Lower lobe of right lung (tissue), 2 donors: ENCODE measurements at places on chromosomes 2 and 18. TPM values are rescaled to one million over a fixed set of nuclear protein-coding genes. Genes with fewer than 3 reads are reported as not detected.

- no peak for DNase-seq
Observed at GRCh38 chr18:12246849-12247808, 7.0 kb upstream of the CIDEA start.

DNA sequence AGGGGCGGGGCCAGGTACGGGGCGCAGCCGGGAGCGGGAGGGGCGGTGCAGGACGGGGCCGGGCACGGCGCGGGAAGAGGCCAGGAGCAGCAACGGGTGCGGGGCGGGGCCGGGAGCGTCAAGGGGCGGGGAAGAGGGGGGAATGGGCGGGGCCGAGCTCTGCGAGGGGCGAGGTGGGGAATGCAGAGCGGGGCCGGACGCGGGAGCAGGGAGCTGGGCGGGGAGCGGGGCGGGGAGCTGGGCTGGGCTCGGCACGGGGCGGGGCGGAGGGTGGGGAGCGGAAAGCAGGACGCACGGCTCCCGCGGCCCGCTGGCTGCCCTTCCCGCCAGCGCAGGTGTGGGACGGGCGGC lies at the start of gene IMPA2:
Gene IMPA2, plus strand, starts transcription at position 316 of the 351 bp plus-strand sequence. CDS start 163 bp downstream, outside the sequence.
- no peak for DNase-seq

- DNase-seq, result no peak
Observed at GRCh38 chr2:127632592-127633489, 13.1 kb upstream of the GPR17 start.

GRCh38 chr2:213149949-213150314 lies 1.5 kb downstream of the IKZF2 start:
- no peak for DNase-seq

- no peak for DNase-seq
Observed at GRCh38 chr2:38533757-38534545, 68.8 kb downstream of the HNRNPLL start.

GRCh38 chr2:56892382-56892781 lies 708.6 kb downstream of the CCDC85A start:
- no peak for DNase-seq

DNA sequence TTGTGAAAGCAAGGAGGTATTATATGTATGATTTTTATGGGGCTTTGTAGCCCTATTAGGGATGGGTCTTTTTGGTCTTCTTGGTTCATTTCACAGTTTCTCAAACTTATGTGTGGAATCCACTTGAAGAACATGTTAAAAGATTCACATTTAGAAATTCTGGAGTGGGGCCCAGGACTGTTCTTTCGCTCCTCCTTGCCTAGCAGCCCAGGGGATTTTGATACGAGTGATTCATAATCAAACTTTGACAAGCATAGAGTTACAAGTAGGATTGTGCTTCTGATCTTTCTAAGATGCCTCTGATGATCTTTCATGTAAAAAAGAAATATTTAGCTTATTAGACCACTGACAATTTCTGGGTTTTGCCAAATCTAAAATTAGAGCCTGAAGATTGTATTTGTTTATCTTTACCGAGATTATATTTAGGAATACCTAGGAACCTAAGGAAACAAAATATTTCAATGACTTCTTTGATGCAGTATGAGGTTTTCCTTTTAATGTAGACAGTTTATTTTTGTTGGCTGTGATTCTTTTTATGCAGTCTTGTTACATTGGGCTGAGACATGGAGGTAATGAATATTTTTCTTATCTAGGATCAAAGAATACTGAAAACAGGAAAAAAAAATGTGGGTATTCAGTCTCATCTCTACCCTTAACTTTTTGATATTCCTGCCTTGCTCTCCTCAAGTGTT lies 324.0 kb downstream of the PARD3B start:
- DNase-seq, result no peak

GRCh38 chr2:220674033-220674432 lies 898.1 kb downstream of the EPHA4 start:
- DNase-seq, result no peak

- DNase-seq, result no peak
Observed at GRCh38 chr2:222305516-222306392, 7.0 kb upstream of the PAX3 start.

GRCh38 chr2:3041841-3042600 lies 335.6 kb downstream of the EIPR1 start:
- no peak for DNase-seq

DNA sequence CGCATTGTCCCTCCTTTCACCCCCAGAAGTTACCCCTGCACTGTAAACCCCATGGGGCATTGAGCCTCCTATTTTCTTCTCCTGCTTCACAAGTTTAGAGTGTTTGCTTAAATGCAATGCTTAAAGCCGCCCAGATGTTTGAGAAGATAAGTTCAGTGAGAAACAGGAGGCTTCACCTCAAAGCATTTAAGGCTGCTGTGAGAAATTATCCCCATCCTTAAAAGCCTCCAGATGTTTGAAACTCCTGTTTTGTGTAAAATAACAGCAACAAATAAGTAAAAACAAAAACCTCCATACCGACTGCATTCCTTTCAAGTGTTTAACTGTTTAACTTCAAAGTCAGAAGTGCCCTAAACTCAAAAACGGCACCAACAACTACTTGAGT lies 81.8 kb downstream of the RTP5 start:
- no peak for DNase-seq

GRCh38 chr2:86275384-86275799 lies 62.0 kb downstream of the REEP1 start:
- DNase-seq, result no peak

GRCh38 chr2:235641956-235642355 lies 148.1 kb downstream of the AGAP1 start:
- DNase-seq, result no peak

DNA sequence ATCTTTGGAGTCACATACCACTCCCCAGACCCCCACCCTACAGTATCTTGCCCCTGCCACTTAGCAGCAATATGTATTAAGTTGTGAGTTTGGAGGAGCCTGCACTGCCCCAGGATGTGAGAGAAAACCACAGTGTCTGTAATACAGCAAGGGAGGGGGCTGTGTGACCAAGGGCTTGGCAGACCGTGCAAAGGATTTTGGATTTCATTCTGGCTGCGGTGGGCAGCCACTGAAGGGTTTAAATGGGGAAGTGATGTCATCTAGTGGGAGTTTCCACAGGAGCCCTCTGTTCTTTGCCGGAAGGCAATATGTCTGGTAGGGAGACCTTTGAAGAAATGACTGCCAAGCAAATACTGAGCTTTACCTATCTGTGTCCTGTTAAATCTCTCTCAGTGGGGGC lies 202.4 kb downstream of the FHOD3 start:
- no peak for DNase-seq

- no peak for DNase-seq
Observed at GRCh38 chr2:118705032-118705431, 142.4 kb downstream of the EN1 start.

DNA sequence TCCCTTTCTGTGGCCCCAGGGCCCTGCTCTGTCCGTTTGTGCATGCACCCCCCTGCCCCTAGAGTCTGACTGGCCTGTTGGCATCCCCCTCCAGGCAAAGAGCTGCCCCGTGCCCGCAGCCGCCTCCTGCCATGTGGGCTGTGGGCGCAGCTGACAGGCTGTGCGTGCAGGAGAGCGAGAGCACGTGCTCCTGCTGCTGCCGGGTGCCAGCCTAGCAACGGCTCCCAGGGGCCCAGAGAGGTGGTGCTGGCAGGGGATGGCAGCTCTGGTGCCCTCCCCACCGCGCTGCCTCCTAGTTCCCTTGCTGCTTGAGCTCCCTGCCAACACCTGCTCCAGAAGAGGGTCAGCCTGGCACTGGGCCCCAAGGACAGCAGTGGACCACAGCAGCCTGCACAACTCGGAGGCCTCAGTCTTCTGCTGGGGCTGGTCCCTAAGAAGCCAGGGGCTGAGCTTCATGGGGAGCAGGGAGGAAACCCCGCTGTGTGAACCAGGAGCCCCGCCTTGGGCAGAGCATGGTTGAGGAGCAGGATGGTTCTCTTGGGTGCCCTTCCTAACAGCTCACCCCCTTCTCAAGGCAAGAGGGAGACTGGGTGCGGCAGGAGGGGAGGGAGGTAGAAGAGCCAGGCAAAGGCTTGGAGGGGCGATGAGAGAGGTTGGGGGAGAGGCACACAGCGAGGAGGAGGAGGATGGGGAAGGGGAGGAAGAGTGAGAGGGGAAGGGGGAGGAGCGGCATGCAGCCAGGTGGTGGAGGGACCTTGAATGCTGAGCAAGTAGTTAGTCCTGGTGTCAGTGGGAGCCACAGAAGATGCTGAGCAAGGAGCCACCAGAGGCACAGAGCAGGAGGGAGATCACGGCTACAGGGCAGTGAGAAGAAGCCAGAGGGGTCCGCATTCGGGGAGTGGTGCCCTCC lies 23.8 kb upstream of the PTMA start:
- DNase-seq, result no peak

- DNase-seq, result no peak
Observed at GRCh38 chr2:219158586-219158985, 2.0 kb downstream of the NHEJ1 start.

- DNase-seq, result no peak
Observed at GRCh38 chr18:26697186-26697884, 149.0 kb upstream of the KCTD1 start.

DNA sequence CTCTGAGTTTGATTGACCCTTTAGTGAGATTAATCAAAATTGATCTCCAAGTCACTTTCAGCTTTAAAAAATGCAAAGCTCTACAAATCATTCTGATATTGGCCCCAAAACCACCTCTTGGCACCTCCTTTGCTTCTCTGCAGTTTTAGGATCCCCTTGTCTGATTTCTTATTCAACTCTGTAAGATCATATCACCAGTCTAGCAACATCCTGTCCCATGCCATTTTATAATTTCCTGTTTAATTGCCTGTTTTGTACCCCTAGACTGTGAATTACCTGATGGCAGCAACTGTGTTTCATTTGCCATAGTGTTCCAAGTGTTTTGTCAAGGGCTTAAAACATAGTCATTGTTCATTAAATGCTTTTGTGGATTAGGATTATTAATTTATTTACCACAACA lies 406.3 kb upstream of the TRIB2 start:
- no peak for DNase-seq

- DNase-seq, result no peak
Observed at GRCh38 chr2:168049609-168050008, 197.8 kb downstream of the STK39 start.

GRCh38 chr2:85578243-85579180 lies 1.1 kb downstream of the VAMP8 start:
- peak; percentile 86 for DNase-seq

- DNase-seq, result no peak
Observed at GRCh38 chr2:83595121-83595690, 863.9 kb downstream of the SUCLG1 start.

- DNase-seq, result no peak
Observed at GRCh38 chr2:162315938-162316337, 2.5 kb downstream of the IFIH1 start.

DNA sequence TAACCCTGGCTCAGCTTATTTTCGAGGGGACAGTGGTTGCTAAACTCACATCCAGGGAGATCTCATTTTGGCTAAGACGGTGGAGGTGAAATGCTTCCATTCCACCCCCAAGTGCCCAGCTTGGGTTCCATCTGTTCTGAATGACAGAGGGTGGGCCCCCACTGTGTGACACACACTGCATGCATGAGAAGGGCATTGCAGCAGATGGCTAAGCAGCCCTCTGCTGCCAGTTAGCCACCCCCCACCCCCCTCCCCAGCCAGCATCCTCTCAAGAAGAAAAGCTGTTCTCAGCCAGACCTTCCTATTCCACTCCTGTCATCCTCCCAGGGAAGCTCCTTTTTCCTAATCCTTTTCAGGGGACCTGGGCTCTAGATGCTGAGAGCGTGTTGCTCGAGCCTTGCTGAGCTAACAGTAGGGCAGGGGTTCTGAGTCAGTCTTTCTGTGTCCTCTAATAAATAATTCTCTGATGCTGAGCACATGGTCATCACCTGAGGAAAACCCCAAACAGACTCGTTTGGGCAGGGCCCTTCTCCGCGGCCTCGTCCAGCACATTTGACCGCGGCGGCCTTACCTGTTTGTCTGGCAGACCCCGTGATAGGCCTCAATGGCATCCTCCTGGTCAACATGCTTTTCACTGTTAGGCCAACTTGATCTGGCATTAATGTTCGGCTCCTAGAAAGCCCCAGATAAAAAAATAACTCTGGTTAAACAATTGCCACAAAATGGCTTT lies 49.5 kb upstream of the ACAA2 start:
- DNase-seq, result no peak

GRCh38 chr2:464562-465309 lies 176.8 kb upstream of the ALKAL2 start:
- DNase-seq, result no peak

- no peak for DNase-seq
Observed at GRCh38 chr18:34837769-34838272, 127.7 kb downstream of the DTNA start.

DNA sequence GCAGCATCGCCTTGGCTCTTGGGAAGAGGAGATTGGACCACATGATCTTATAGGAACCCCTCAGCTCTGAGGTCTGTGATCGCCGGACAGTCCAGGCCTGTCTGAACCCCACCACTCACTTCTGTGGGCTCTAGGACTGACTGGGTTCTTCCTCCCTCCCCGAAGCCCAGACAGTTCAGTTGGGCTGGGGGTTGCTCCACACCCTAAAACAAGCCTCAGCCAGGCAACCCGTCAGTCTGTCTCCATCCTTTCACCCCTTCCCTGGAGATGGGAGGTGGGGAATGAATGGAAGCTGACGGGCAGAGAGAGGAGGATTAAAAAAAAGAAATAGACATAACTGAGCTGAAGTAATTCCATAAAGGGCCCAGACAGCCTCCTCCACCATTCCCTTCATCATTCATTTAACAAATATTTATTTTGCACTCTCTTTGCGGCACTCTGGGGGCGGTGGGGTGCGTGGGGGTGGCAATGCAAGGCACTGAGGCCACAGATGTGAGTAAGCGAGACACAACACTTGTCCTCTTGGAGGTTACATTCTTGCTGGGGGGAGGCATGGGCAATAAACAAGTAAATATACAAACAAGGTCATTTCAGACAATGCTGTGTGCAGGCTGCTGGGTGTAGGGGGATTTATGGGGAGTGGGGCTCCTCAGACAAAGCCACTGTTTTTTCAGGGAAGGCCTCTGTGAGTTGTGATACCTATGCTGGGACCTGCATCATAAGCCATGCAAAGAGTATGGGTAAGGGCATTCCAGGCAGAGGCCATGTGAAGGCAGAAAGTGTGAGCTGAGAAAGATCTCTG lies 12.9 kb downstream of the WNT10A start:
- no peak for DNase-seq

GRCh38 chr2:3079466-3079865 lies 298.2 kb downstream of the EIPR1 start:
- no peak for DNase-seq

- DNase-seq, result no peak
Observed at GRCh38 chr2:106106622-106107508, 87.2 kb downstream of the UXS1 start.

GRCh38 chr2:224440988-224441387 lies 39.1 kb upstream of the FAM124B start:
- no peak for DNase-seq

GRCh38 chr2:141611-142010 lies 95.3 kb upstream of the FAM110C start:
- DNase-seq, result no peak

The CMPK2 gene
- 43.3 TPM for total RNA-seq

The IL36B gene
- total RNA-seq, result not detected

The RNMT gene
- 32.1 TPM for total RNA-seq

The THAP4 gene
- total RNA-seq, result 39.8 TPM

The MARCHF4 gene
- total RNA-seq, result 0.12 TPM

The TEKT4 gene
- 3.4 TPM for total RNA-seq

The AQP12A gene
- total RNA-seq, result not detected

The BAZ2B gene
- total RNA-seq, result 97.4 TPM

The PROKR1 gene
- total RNA-seq, result not detected

The CYP27A1 gene
- 273 TPM for total RNA-seq

The MC5R gene
- not detected for total RNA-seq

The CYP1B1 gene
- total RNA-seq, result 67.0 TPM

The ABCG5 gene
- not detected for total RNA-seq

The ADCYAP1 gene
- 0.32 TPM for total RNA-seq

The SATB2 gene
- 5.0 TPM for total RNA-seq
